Retina (tissue), 1 donor: ENCODE measurements at places on chromosomes 6 and 20.

GRCh38 chr6:111565326-111566221 is 40.1 kb downstream of the TRAF3IP2 start:
- DNase-seq, result no peak

GRCh38 chr6:133128191-133128590 is 113.0 kb upstream of the EYA4 start:
- no peak for DNase-seq

- peak; percentile 39 for DNase-seq
Observed at GRCh38 chr6:19929312-19929711, 92.1 kb downstream of the ID4 start.

DNA sequence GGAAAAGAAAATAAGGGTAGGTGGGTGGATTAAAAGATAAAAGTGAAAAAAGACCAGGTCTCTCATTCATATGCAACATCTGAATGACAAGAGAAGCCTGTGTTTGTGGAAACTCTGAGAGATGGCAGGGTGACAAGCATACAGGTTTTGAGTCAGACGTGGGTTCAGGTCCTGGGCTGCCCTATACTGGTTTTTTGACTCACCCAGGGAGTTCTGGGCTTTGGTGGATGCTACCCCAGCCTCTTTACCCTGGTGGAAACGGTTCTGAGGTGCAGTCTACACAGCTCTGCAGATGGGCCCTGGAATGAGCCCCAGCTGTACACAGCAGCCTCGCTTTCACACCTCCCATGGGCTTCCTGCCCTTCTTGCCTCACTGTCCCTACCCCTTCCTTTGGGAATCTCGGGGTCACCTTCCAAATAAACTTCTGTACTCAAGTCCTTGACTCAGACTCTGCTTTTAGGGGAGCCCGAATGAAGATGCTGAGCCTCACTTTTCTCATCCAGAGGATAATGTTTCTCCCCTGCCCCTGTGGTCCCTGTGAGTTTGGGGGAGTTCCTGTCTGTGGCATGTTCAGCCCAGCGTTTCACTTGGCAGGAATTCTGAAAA is 77.7 kb upstream of the CLDN20 start:
- no peak for DNase-seq

DNA sequence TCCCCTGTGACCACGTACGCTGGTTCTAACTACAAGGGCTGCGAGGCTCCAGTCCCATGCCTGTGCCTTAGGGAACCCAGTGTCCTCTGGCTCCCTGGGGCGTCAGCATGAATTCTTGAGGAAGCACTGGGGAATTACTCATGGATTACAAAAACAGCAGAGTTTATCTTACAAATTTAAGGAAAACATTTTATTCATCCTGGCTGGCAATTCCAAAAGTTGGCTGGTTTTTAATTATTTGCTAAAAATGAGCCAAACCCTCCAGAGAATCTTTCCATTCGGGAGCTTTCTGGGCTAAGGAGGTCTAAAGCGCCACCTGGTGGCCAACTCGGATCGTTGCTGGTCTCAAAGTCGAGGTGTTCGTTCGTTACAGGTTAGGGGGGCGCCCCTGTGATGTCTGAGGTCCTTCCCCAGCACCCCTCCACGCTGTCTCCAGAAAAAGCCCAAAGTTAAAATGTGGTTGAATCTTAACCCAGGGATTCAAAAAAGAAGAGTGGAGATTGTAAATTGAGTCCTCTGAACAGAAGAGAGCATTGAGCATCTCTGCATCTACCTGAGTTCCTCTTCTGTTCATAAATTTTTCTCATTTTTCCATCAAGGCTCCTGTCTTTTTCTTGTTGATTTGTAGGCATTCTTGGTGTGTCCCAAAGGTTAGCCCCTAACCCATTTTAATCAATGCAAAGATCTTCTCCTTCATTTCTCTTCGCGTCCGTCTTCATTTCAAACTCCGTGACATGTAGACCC is 99.4 kb downstream of the BFSP1 start:
- peak; percentile 84 for DNase-seq

DNA sequence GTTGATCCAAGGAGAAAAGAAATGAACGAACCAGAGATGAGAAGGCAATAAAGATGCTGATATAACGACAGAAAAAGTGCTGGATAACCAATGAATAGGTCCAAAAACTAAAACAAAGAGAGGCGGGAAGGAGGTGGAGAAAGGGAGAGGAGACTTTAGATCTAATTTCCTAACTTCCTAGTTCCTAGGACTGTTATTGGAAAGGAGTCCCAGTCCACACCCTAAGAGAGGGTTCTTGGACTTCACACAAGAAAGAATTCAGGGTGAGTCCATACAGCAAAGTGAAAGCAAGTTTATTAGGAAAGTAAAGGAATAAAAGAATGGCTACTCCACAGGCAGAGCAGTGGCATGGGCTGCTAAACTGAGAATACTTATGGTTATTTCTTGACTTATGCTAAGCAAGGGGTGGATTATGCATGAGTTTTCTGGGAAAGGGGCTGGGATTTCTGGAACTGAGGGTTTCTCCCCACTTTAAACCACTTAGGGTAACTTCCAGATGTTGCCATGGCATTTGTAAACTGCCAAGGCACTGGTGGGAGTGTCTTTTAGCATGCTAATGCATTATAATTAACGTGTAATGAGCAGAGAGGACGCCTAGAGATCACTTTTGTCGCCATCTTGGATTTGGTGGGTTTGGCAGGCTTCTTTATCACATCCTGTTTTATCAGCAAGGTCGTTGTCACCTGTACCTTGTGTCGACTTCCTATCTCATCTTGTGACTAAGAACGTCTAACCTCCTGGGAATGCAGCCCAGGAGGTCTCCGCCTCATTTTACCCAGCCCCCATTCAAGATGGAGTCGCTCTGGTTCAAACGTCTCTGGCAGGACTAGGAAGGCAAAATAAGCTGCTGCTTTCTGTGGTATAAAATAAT is 60.9 kb upstream of the RBM24 start:
- DNase-seq, result no peak
